CD8-positive, alpha-beta memory T cell (primary cell): ENCODE measurements at places on chromosomes 1 and 21. TPM values are rescaled to one million over a fixed set of nuclear protein-coding genes. Genes with fewer than 3 reads are reported as not detected.

The HNRNPU gene
- 598 TPM for total RNA-seq

The TSPEAR gene
- not detected for total RNA-seq

The SPEN gene
- total RNA-seq = 66.3 TPM

The KANK4 gene
- not detected for total RNA-seq

The LCE2B gene
- total RNA-seq = not detected

The C21orf58 gene
- 14.5 TPM for total RNA-seq

The RGS7 gene
- total RNA-seq = not detected

The PPIE gene
- 61.2 TPM for total RNA-seq

The NID1 gene
- total RNA-seq = 0.09 TPM

DNA sequence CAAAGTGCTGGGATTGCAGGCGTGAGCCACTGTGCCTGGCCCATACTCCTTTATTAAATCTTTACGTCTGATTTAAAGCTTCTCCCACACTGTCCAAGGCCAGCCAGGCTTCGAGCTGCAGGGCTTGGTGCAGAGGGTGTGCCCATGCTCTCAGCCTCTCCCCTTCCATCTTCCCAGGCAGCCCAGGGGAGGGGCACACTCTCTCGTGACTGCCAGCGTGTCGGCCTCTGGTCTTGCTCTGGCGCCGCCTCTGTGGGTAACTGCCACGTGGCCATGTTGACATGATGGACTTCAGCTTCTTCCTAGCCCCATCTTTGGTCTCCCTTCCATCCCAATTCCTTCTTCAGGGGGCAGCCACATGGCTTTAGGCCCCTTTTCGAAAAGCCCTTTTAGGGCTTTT, 4.7 kb downstream of the GPR137B start:
- DNase-seq = no peak
- no peaks in the 10 kb centered on the region for H3K27me3 ChIP-seq
- H3K4me3 ChIP-seq = no peak overlapping the region
- H3K36me3 ChIP-seq = no peaks in the 10 kb centered on the region
- peaks cover 17% of the 10 kb centered on the region for H3K4me1 ChIP-seq

GRCh38 chr21:35394049-35394448, 344.9 kb upstream of the RUNX1 start:
- no peaks in the 10 kb centered on the region for H3K36me3 ChIP-seq
- H3K4me3 ChIP-seq = no peak overlapping the region
- no peak for DNase-seq
- H3K4me1 ChIP-seq = no peaks in the 10 kb centered on the region
- no peaks in the 10 kb centered on the region for H3K27me3 ChIP-seq

DNA sequence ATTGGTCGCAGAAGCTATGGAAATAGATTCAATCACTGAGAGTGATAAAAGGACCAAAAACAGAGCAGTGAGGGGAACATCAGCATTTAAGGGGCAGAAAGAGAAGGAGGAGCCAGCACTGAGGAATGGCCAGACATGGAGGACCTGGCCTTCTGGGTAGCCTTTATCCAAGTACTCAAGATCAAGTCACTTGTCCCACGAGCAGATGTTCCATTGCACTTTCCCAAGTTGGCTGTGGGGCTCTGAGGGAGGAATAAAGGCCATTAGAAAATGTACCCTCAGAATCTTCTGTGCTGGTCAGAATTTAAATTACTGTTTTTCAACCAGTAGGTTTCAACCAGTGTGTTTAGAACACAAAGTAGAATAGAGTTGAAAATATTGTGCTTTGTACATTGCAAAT, 55.3 kb downstream of the GIPC2 start:
- H3K36me3 ChIP-seq = no peaks in the 10 kb centered on the region
- H3K4me1 ChIP-seq = no peaks in the 10 kb centered on the region
- no peak overlapping the region for H3K27ac ChIP-seq

- peaks cover 16% of the 10 kb centered on the region for H3K4me1 ChIP-seq
- no peak for DNase-seq
- no peak overlapping the region for H3K27ac ChIP-seq
- no peaks in the 10 kb centered on the region for H3K27me3 ChIP-seq
- H3K4me3 ChIP-seq = no peak overlapping the region
- no peaks in the 10 kb centered on the region for H3K36me3 ChIP-seq
Measured at GRCh38 chr1:244002721-244003120, 48.4 kb upstream of the ZBTB18 start.

DNA sequence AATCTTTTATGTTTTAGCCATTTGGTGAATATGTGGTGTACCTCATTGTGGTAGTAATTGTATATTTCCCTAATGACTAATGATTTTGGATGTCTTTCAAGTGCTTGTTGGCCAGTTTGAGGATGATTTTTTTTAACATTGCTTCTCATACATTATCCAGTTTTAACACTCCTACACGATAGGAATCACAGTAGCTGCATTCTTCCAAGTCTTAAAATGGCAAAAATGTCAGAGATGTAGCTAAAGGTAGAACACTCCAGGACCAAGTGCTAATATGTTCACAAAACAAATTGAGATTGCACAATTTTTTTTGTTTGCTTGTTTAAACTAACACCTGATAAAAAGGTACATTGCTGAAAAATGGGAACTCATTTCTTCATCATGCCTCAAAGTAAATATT, 11.7 kb downstream of the USP25 start:
- no peak overlapping the region for H3K27ac ChIP-seq
- H3K4me1 ChIP-seq = peaks cover 77% of the 10 kb centered on the region
- H3K36me3 ChIP-seq = no peaks in the 10 kb centered on the region
- H3K4me3 ChIP-seq = no peak overlapping the region
- no peak for DNase-seq
- H3K27me3 ChIP-seq = no peaks in the 10 kb centered on the region

GRCh38 chr1:70475023-70475422, 64.0 kb downstream of the CTH start:
- H3K27me3 ChIP-seq = no peaks in the 10 kb centered on the region
- H3K4me1 ChIP-seq = no peaks in the 10 kb centered on the region
- no peak for DNase-seq
- H3K36me3 ChIP-seq = no peaks in the 10 kb centered on the region

- H3K27ac ChIP-seq = no peak overlapping the region
- DNase-seq = no peak
- H3K27me3 ChIP-seq = no peaks in the 10 kb centered on the region
- H3K36me3 ChIP-seq = no peaks in the 10 kb centered on the region
- H3K4me1 ChIP-seq = no peaks in the 10 kb centered on the region
- no peak overlapping the region for H3K4me3 ChIP-seq
Measured at GRCh38 chr1:212917858-212918257, 32.5 kb upstream of the VASH2 start.

GRCh38 chr21:40057331-40057730, 190.1 kb downstream of the PCP4 start:
- no peaks in the 10 kb centered on the region for H3K36me3 ChIP-seq
- DNase-seq = no peak
- no peaks in the 10 kb centered on the region for H3K4me1 ChIP-seq
- no peak overlapping the region for H3K4me3 ChIP-seq
- no peaks in the 10 kb centered on the region for H3K27me3 ChIP-seq

DNA sequence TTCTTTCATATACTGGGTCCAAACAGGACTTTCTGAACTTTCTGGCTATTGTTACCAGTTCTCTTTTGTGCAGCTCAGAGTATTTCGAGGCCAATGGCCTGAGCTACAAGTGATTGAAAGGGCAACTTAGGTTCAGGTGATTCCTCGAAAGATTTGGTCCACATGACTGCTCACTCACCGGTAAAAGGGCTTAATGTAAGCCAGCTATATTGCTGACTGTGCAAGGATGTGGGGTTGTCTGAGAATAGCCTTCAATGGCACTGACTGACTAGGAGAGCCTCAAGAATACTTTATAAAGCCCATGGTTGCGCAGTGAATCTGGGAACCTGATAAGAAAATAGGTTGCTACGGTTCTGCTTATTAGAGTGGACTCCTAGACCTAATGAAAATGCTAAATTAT, 269.0 kb downstream of the SEC16B start:
- H3K27me3 ChIP-seq = no peaks in the 10 kb centered on the region
- no peaks in the 10 kb centered on the region for H3K4me1 ChIP-seq
- no peak overlapping the region for H3K4me3 ChIP-seq
- H3K36me3 ChIP-seq = no peaks in the 10 kb centered on the region
- H3K27ac ChIP-seq = no peak overlapping the region
- no peak for DNase-seq

GRCh38 chr1:16918371-16918770, 3.4 kb upstream of the CROCC start:
- peaks cover 20% of the 10 kb centered on the region for H3K4me1 ChIP-seq
- no peak overlapping the region for H3K27ac ChIP-seq
- no peaks in the 10 kb centered on the region for H3K36me3 ChIP-seq
